ENCODE measurements at places on chromosomes 7 and 10. TPM values are rescaled to one million over a fixed set of nuclear protein-coding genes. Genes with fewer than 3 reads are reported as not detected.

DNA sequence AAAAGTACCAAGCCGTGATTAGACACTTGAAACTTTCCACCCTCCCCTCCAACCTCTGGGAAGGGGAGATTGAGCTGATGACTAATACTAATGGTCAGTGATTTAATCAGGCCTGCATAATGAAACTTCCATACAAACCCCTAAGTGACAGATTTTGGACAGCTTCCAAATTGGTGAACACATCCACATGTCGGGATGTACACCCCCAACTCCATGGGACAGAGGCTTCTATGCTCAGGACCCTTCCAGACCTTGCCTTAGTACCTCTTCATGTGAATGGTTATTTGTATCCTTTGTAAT, 4.8 kb downstream of the NUB1 start:
- no peak for DNase-seq

DNA sequence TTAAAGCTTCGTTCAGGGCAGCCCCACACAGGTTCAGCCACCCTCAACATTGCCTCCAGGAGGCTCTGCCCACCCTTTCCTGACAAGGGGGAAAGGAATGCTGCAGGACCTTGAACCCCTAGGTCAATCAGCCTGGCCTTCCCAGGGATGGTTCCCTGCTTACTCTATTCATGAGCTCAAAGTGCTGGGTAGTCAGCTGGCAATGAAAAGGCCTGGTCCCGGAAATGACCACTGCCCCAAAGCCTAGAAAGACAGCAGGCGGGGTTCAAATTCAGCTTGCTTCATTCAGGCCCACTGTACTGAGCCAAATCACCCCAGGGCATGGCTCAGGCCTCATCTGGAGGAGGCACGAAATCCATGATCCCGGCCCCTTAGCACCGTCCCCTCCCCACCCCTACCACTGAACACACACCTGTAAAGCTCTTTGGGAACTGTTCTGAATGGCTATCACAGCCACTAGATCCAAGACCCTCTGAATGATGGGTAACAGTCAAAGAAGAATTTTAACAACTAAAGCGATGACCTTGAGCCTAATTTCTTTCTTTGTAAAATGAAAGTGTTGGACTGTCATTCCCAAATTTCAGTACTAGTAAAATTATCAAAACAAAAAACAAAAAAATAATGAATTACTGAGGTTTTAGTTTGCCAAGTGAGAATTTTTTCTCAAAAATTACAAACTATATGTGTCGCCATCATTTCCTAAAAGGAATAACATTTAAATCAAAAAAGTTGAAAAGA, 1.0 kb downstream of the URGCP start:
- DNase-seq = peak; percentile 81

GRCh38 chr10:86104611-86105145, 261.9 kb downstream of the GRID1 start:
- no peak for DNase-seq

DNA sequence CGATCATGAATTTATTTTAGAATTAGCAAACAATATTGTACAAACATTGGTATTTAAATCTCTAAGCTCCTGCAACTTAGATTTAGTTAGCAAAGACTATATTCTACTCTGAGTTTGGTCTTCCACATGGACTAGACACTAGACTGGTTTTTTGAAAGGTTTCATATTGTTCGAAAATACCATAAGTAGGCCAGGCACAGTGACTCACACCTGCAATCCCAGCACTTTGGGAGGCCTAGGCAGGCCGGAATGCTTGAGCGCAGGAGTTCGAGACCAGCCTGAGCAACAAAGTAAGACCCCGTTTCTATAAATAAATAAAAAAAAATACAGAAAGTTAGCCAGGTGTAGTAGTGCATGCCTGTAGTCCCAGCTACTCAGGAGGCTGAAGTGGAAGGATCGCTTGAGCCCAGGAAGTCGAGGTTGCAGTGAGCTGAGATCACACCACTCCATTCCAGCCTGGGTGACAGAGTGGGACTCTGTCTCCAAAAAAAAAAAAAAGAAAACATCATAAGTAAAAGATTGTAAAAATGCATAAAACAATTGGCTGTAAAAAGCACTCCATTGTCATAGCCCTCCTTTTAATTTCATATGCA, 73.1 kb downstream of the ABCC2 start:
- no peak for DNase-seq

DNA sequence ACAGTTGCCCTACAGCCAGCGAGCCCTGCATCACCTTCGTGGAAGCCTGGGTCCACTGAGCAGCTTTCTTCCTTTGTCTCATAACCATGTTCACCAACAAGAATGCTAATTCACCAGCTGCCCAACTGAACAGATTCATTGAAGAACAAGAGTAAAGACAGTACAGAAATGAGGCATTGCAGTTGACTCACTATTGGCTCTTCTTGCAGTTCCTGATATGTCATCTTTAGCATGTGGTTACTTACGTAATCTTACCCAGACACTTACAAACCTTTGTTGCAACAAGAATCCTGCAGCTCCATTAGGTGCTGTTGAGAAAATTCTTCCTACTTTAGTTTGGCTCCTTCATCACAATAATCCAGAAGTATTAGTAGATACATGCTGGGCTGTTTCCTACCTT, 174.0 kb upstream of the TPK1 start:
- DNase-seq = no peak

GRCh38 chr7:104857458-104858425, 156.3 kb upstream of the KMT2E start:
- no peak for DNase-seq

- DNase-seq = no peak
Observed at GRCh38 chr10:110863361-110863760, 8.4 kb upstream of the PDCD4 start.

GRCh38 chr7:55571511-55572377, 558 bp downstream of the VOPP1 start:
- peak; percentile 71 for DNase-seq

DNA sequence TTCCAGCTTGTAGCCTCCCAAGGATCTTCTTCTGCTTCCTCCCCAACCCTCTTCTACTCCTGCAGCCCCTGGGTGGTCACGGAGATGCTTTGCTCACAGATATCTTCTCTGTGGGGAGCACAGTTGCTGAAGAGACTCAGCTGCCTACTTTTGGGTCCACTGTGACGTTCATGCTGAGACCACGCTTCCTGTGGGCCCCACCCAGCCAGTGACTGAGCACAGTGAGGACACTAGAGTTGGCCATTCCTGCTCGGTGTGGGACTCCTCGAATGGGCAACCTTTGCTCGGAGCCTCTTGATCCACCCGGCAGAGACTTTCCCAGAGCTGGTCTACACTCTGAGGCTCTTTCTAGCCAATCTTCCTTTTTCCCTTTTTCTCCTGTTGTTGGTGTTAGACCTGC, 73.9 kb downstream of the ADRA2A start:
- DNase-seq = no peak

DNA sequence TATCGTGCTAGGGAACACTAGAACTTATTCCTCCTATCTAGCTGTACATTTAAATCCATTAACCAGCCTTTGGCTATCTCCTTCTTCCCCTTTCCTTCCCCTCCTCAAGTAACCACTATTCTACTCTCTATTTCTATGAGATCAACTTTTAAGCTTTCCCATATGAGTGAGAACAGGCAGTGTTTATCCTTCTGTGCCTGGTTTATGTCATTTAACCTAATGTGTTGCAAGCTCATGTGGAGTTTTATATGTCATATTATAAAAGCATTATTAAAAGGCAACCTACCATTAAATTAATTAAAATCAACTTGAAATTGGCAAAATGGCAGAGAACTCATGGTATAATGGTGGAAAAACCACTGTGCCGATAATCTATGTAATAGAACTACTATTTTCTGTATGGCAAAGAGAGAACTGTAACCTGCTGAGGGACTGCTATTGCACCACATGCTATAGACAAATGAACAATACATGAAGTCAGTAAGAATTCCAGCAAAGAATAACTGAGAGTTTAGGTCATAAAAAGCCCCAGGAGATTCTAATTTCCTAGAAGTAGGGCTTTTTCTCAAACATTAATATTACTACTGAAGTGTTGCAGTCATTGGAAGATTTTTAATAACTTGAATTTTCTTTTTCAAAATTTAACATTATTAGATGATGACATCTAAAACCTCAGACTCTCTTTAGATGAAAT, 81.8 kb downstream of the LRRN3 start:
- no peak for DNase-seq

The RELN gene
- 22.0 TPM for total RNA-seq

The PTN gene
- total RNA-seq = 63.5 TPM

The SERPINE1 gene
- 98.2 TPM for total RNA-seq

The FKBP9 gene
- 109 TPM for total RNA-seq

The MSMB gene
- total RNA-seq = 2.2 TPM

The CEP55 gene
- 3.6 TPM for total RNA-seq
